A172 (cell line): ENCODE measurements at places on chromosomes 7 and 10. TPM values are rescaled to one million over a fixed set of nuclear protein-coding genes. Genes with fewer than 3 reads are reported as not detected.

The GSDME gene
- 39.0 and 43.0 TPM in 2 replicates for total RNA-seq

The MICALL2 gene
- total RNA-seq, result 21.2 and 28.2 TPM in 2 replicates

The UCMA gene
- not detected in 2 replicates for total RNA-seq

The MGMT gene
- total RNA-seq, result not detected in 2 replicates

The ZP3 gene
- 3.9 and 12.1 TPM in 2 replicates for total RNA-seq

The SEMA3E gene
- total RNA-seq, result 0.29 and 3.6 TPM in 2 replicates

The THSD7A gene
- 0.21 and 0.89 TPM in 2 replicates for total RNA-seq

The SCART1 gene
- not detected in 2 replicates for total RNA-seq

The EIF5AL1 gene
- 0.72 and 0.89 TPM in 2 replicates for total RNA-seq

The GIMAP8 gene
- not detected in 2 replicates for total RNA-seq

The FFAR4 gene
- total RNA-seq, result not detected in 2 replicates

The ELFN1 gene
- total RNA-seq, result 5.3 and 6.1 TPM in 2 replicates

DNA sequence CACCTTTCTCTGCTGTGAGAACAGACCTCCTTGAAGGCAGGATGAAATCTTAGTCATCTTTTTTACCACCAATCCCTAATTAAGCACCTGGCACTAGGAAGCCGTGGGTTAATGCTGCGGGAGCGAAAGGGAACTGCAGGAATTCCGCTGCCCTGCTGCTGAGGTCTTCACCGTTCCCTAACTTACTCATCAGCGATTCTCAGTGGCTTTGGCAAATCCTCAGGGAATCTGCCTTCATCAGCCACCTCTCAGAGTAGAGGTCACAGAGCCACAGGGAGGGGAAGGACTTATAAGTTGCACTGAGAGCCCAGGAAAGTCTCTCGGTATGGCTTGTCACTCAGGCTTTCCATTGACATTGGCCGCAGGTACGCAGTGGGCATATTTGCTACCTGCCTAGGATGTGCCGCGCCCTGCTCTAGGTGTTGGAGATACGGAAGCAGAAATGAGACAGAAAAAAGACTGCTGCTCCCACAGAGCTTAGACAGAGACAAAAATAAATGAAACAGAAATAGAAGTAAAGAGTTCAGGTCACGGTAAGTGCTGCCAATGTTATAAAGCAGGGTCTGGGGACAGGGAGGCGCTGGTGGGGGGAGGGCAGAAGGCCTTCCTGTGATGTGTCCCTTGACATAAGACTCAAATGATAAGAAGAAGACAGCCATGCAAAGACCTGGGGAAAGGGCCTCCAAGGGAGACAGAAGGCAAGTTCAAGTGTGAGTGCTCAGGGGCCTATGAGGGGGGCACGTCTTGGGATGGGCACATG lies 72.6 kb upstream of the OPALIN start:
- DNase-seq, result peak; percentile 16

DNA sequence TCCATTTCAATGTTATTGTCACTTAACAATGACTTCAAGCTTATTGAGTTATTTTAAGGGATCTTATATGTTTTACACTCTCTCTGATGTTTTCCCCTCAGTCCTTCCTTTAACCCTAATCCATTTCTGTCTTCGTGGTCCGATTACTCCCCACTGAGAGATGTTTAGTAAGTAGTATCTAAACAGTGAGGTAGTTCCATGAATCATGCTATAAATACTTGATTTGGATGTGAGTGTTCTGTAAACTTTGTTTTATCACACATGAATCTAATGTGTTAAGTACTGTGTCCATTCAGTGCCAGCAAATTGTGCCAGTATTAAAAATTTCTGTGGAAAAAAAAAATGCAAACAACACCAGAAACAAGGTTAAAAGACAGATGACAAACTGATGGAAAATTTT lies 18.6 kb downstream of the RPP30 start:
- no peak for DNase-seq

GRCh38 chr10:95308389-95309302 lies 17.8 kb upstream of the PDLIM1 start:
- peak; percentile 98 for DNase-seq

GRCh38 chr7:151837285-151838042 lies 39.5 kb downstream of the PRKAG2 start:
- no peak for DNase-seq

DNA sequence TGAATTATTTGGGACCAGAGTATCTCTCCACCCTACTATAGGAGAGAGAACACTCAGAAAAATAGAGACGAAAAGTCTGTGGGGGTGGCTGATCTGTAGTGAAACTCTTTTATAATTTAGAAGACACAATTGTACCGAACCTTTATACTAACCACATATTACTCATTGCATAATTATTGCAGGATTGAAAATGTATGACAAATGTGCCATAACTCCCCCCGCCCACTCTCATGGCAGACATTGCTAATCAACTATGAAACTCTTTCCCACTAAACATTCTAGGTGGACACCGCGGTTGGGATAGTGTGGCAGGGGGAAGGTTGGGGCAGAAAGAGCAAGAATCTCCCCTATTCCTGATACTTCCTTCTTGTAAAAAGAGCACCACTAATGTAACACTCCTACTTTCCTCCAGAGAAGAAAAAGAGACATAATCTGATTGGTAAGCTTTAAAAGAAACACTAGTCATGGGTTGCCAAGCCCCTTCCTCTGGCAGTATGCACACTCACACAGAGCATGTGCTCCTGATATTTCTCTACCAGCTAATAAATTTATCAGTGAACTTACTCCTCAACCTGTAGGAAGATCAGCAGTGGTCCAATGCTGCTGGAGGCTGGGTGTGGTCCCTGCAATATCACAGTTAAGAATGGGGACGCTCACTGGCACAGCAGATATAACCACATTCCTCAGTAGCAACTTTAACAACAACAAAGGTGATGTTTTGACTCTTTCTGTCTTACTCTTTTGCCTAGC lies 18.7 kb upstream of the ARID5B start:
- peak; percentile 26 for DNase-seq

GRCh38 chr7:129713544-129713943 lies 102.0 kb downstream of the NRF1 start:
- DNase-seq, result no peak

DNA sequence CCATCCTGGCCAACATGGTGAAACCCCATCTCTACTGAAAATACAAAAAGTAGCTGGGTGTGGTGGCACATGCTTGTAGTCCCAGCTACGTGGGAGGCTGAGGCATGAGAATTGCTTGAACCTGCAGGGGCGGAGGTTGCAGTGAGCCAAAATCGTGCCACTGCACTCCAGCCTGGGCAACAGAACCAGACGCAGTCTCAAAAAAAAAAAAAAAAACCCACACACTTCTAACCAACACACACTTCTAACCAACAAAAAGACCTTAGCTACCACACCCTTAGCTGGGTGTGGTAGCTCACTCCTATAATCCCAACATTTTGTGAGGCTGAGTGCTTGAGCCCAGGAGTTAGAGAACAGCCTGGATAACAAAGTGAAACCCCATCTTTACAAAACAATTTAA lies 33.9 kb upstream of the SPOCK2 start:
- no peak for DNase-seq

- no peak for DNase-seq
Observed at GRCh38 chr7:32865448-32866030, 26.0 kb downstream of the KBTBD2 start.

- peak; percentile 68 for DNase-seq
Observed at GRCh38 chr7:381211-382042, 91.5 kb downstream of the FOXL3 start.

- DNase-seq, result no peak
Observed at GRCh38 chr7:75881436-75882095, 2.7 kb downstream of the RHBDD2 start.

DNA sequence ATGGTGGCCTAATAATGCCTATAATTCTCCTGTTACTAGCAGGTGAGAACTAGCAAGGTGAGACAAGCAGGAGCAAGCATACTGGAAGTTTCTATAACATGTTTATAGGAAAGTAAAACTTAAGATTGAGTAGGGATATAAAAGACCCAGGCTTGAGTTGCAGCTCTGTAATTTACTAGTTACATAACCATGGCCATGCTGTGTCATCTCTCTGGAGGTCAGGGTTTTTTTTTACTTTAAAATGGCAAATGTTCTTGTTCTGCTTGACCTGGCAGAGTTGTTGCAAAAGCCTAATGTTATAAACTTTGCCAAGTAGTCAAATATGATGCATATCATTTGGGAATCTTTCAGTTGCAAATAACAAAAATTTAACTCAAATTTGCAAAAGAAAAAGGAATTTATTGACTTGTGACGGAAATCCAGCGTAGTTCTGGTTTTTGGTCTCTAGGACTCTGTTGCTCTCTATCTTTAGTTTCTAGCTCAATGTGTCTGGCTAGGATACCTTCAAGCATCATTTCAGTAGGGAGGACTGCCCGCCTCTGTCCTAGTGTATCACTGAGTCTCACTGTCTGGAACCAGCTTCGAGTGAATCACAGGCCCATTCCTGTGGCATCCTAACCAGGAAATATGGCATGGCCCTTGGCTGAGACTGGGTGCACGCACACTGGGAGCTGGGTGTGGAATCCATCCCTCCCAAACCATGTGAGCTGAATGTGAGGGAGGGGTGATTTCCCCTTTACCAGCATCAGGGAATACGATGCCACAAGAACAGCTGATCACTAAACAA lies 67.9 kb downstream of the ADAM22 start:
- DNase-seq, result no peak

DNA sequence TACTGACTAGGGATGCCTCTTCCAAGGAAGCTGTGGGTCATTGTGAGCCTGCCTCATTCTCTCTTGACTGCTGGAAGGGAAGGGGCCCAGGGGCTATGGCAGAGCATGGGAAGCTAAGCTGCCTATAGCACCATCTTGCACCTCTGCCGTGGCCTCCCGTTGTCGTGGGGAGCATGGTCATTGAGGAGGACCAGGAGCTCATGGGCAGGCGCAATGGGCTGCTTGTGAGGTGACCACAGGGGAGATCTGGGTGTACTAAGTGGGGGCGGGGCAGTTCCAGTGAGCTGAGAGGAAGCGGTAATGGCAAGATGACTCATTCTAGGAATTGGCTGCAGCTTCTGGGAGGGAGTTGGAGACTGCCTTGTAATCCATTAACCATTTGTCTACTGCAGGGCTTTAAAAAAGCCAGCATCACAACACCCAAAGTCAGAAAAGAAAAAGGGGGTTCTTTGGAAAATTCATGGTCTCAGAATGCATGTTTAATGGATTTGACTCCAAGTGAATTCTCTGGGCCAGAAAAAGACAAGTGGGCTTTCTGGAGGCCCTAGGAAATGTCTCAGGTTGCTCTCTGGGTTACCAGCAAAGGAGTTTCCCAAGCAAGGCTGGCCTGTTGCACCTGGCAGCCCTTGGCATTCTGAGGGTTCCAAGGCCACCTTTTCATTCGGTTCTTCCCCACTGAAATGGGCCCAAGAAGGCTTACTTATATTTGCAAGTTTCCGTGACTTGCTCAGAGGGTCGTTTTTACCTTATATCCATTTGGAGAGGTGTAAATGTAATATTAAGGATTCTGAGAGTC lies 3.6 kb downstream of the DUSP5 start:
- DNase-seq, result peak; percentile 99

DNA sequence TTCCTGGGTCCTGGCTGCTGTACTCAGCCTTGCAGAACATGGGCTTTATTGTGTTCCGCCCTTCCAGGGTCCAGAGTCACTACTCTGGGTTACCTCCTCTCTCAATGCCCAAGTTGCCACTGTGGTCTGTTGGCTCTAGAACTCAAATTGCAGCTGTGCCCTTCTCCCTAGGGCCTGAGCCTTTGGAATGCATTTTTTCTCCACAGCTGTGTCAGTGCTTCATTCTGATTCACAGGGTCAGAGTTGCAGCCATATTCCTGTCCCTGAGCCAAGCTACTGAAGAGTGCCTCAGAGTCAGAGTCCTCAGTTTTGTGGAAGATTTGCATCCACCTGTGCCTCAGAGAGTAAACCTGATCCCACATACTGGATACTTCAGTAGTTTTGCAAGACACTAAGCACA lies 167.5 kb downstream of the ITGB1 start:
- DNase-seq, result no peak

DNA sequence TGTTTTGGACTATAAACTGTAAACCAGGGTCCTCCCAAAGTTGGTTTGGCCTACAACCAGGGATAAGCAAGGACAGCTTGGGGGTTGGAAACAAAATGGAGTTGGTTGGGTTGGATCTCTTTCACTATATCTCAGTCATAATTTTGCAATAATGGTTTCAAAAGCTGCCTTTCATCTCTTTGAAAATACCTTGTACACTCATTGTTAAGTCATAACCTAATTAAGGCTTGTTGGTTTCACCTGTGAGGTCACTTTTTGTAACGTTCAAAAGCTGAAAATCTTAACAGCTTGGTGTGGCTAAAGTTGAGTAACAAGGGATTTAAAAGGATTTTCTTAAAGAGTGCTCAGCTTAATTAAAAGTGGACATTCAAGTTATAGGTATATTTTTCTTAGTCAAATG lies 476.1 kb downstream of the IPMK start:
- no peak for DNase-seq

DNA sequence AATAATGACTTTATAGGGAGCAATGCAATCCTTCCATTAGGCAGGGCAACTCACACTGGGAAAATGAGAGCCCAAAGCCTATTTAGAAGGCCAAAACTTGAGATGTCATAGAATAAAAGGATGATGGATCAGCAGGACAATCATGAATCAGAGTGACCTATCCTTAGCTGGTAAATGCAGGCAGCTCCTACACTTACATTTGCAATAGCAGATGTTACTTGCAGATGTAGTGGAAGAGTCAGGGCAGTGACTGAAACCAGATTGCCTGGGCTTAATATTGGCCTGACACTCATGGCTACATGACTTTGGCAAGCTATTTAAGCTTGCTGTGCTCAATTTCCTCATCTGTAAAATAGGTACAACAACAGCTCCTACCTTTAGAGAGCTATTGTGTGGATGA lies 98.7 kb downstream of the PRTFDC1 start:
- DNase-seq, result no peak

GRCh38 chr10:11135709-11136108 lies 118.0 kb downstream of the CELF2 start:
- DNase-seq, result no peak

DNA sequence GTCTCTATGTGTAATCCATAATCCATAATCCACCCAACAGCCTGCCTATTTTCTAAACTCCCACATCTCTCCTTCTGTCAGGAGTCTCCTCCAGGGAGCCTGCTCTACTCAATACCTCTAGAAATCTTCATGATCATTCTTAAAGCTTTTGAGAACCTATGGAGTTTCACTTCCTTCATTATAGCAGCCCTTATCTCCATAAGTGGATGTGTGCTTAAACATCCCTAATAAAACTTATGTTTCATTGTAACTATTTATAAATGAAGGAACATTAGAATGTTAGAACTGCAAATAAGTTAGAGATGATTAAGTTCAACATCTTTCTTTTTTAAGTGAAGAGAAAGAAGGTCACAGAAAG lies 8.5 kb downstream of the CPED1 start:
- no peak for DNase-seq

GRCh38 chr7:75866114-75866488 lies 12.7 kb upstream of the RHBDD2 start:
- DNase-seq, result no peak

- no peak for DNase-seq
Observed at GRCh38 chr7:157428554-157428945, 91.7 kb downstream of the DNAJB6 start.

DNA sequence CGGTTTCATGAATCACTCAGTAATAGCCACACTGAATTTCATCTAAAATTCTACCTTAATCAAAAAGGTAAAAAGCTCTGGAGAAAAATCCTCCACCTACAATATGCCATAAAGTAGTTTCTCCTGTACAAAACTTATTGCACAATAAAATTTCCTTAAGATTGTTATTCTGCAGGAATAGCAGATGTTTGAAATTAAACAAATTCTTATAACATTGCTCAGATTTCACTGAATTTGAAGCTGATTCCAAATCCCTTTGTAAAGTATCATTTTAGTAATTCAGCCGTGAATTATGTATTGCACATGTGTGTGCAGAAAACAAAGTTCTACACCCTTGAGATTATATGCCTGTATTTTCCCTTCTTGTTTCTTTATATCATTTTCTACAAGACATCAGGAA lies 123.8 kb downstream of the AMPH start:
- DNase-seq, result no peak
